NCI-H187 (cell line): ENCODE measurements at places on chromosomes 5 and 9.

GRCh38 chr5:401146-402034 lies 41.6 kb upstream of the EXOC3 start:
- DNase-seq: no peak

- no peak for DNase-seq
These were observed 89.9 kb upstream of the FSD1L start for GRCh38 chr9:105357937-105358336.

DNA sequence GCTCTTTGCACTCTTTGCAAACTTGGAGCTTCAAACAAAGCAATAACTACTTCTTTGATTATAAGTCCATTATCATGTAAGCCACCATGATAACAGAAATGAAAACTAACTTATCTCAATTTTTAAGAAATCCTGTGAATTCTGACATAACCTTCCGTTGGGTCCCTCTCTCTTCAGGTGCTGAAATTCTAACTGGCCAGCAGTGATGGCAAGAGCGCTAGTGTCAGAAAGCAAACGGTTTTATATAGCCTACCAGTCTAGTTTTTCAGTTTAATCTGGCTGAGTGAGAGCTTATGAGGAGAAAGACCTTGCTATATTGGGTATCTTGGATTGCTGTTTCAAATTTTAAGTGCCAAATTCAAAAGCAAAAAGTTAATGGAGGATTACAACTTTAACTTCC lies 13.4 kb downstream of the NFIB start:
- no peak for DNase-seq

DNA sequence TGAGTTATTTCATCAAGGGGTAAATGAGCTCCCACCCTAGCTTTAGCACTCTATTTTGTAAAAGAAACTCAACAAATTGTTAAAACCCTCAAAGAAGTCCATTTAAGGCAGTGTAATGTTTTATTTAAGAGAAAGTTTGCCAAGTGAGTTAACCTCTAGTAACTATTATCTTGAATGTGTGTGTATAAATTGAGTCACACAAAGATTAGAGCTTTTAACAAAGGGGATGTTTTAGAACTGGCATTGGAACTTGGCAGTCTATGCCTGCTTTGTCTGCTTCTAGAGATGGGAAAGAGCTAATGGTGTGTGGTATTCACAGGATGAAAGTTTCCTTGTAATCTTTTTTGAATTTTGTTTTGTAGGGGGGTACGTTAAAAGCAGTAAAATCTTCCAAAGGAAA lies 33.2 kb downstream of the KDM3B start:
- DNase-seq: no peak

DNA sequence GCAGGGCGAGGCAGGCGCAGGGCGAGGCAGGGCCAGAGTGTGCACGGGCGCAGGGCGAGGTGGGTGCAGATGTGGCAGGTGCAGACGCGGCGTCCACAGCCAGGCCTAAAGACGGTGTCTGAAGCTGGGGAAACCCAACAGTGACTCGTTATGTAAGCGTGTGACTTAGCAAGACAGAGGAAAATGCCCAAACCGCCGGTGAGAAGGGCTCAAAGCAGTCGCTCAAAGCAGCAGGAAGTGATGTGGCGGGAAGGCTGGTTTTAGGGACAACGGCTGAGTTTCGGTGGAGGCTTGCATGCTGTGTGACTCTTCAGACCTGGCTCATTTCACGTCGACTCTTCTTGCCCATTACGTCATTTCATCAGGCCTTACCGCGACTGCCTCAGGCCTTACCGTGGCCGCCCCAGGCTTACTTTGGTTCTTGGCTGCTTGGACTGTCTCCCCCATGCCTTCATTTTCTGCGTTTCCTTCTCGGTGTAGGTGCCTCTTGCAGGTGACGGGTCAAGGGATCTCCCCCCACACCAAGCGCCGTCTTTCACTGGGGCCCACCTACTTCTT lies 50.5 kb upstream of the EXOC3 start:
- no peak for DNase-seq

DNA sequence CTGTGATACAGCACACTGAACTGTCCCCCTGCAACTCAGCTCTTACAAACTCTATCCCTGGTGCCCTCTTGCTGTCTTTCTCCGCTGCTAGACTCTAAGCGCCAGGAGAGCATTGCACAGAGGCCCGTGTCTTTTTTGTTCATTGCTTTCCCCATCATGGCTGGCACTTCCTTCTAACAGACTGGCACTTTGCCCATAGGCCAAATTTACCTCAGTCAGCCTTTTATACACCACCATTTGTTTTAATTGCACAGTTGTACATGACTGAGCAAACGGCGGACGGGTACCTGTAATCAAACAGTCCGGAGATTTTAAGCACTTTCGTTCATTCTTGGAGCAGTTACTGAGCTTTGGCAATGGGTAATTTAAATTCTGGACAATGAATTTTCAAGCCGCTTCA lies 102.2 kb upstream of the CLINT1 start:
- DNase-seq: no peak

DNA sequence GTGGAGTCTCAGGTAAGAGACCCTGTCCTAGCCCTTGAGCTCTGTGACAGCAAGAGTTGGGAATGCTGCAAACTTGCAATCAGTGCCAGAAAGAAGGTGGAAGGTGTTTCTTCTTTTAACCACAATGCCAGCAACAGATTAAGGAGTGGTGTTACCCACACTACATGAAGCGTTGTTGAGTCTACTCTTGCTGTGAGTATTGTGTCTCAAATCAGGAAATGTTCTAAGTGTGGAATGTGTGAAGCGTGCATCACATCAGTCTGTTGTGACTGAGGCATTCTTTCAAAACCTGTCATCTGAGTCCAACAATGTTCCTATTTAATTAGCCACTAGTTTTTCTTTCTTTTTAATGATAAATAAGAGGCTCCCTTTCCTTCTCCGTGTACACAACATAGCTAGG lies 2.9 kb upstream of the LURAP1L start:
- no peak for DNase-seq

GRCh38 chr5:65760504-65761275 lies 38.7 kb downstream of the NLN start:
- DNase-seq: no peak

- no peak for DNase-seq
These were observed 83.1 kb downstream of the JMY start for GRCh38 chr5:79318935-79319614.

GRCh38 chr5:151212406-151212798 lies 11.5 kb downstream of the CCDC69 start:
- no peak for DNase-seq

DNA sequence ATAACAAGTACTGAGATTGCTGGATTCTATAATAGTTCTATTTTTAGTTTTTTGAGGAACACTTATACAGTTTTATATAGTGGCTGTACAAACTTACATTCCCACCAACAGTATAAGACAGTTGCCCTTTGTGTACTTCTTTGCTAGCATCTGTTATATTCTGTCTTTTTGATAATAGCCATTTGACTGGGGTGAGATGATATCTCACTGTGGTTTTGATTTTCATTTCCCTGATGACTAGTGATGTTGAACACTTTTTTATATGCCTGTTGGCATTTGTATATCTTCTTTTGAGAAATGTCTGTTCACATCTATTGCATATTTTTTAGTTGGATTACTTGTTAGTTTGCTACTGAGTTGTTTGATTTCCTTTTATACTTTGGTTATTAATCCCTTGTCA lies 204.1 kb upstream of the SMC2 start:
- DNase-seq: no peak

DNA sequence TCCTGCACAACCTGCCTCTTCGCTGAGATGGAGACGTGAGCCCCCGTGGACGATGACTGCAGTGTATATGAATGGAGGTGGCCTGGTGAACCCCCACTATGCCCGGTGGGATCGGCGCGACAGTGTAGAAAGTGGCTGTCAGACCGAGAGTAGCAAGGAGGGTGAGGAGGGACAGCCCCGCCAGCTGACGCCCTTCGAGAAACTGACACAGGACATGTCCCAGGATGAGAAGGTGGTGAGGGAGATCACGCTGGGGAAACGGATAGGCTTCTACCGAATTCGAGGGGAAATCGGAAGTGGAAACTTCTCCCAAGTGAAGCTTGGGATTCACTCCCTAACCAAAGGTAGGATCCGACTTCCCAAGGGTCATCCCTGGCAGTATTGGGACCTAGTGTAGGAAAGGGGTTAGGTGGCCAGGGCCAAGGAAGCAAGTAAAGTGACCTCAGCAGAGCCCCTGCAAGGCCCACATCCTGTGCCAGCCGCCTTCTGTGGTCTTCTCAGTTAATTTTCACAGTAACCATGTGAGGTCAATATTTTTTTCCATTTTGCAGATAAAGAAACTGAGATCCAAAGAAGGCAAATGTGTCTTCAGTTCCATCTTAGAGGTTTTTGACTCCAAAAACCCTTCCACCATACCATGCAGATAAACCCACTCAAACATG lies 53.8 kb downstream of the NIM1K start:
- no peak for DNase-seq

DNA sequence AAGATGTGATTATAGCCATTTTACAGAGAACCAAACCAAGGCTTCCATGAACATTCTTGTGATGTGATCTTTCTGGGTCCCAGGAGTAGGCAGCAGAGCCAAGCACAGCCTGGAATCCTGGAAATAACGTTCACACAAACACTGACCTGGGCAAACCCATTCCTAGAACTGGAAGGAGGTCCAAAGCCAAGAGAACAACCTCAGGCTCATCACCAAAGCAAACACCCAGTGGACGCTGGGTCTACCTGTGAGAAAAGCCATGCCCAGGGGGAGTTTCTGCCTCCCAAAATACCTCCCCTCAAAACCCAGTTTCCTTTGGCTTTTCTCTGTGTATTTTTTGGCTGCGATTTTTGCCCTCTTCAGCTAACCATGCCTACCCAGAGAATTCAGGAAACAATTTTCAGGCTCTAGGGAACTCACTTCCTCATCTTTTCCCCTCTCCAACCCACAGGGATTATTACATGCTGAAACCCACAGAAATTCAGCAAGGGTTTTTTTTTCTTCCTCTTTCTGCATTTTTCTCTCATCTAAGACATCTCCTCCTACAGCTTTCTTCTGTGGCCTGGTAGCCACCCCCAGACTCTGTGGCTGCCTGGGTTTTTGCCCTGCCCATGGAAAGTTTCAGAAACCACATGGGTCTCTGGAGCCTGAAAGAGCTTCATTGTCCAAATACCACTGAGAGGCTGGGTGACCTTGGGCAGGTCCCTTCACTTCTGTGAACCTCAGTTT lies 75.0 kb downstream of the TNC start:
- DNase-seq: no peak

- DNase-seq: no peak
These were observed 76.9 kb downstream of the IPO11 start for GRCh38 chr5:62489471-62489870.

- DNase-seq: no peak
These were observed 627.4 kb downstream of the TLR4 start for GRCh38 chr9:118331622-118332045.

DNA sequence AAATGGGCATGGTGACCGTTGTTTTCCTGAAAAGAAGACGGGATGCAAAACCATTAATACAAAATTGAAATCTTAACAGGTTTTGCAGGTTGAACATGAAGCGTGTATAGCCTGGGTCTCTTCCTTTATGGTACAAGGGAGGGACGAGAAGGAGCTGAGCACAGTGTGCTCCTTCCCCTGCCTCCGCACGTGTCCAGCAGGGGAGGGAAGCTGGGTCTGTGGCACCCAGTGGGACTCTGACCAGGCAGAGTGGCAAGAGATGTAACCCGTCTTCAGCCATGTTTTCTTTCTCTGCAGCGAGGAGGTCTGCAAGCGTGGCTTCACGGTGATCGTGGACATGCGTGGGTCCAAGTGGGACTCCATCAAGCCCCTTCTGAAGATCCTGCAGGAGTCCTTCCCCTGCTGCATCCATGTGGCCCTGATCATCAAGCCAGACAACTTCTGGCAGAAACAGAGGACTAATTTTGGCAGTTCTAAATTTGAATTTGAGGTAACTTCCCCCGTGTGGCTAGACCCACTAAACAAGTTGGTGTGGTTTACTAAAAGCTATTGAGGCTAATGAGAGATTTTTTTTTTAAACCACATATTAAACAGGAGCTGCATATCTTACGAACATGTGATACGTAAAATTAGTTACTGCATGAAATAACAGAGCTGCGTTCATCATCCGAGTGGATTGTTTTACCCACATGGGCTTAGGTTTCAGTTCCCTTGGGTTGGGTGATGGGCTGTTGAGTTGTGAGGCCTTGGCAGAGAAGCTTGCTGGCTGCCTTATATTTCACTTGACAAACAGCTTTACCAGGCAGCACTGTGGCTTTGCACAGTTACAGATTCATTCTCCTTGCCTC lies 143.7 kb downstream of the TRIO start:
- DNase-seq: no peak

DNA sequence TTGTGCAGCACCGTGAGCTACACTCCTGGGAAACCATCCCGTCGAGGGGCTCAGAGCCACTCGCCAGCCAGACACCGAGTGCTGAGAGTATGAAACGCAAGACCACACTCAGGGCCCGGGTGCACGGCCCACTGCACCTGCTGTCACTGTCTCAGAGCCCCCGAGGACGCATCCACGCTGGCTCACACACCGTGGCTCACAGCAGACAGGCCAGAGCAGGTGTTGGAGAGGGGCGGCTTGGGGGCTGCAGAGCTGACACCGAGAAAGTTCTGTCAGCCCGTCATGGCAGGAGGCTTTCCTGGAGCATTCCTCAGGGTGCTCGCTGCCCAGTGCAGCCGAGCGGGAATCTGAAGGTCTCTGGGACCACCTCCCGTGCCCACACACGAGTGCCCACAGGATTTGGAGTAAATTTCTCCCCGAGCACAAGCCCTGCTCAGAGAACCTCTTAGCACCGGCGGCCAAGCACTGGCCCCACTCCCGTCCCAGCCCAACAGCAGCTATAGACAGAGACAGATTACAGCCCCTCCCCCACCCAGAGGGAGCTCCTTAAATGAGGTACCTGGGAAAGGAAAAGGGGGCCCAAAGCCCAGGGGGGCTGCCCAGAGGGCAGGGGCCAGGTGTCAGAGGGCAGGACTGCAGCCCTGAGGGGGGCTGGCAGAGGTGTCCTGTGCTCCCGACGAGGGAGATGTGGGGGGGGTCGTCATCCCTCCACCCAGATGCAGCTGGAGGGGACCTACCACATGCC lies 56.0 kb upstream of the SARDH start:
- no peak for DNase-seq

- DNase-seq: no peak
These were observed 269.5 kb downstream of the ADAMTSL1 start for GRCh38 chr9:18743421-18743820.

GRCh38 chr5:151357792-151358191 lies 10.4 kb upstream of the SLC36A2 start:
- no peak for DNase-seq
